ENCODE measurements at places on chromosomes 13 and 19.

DNA sequence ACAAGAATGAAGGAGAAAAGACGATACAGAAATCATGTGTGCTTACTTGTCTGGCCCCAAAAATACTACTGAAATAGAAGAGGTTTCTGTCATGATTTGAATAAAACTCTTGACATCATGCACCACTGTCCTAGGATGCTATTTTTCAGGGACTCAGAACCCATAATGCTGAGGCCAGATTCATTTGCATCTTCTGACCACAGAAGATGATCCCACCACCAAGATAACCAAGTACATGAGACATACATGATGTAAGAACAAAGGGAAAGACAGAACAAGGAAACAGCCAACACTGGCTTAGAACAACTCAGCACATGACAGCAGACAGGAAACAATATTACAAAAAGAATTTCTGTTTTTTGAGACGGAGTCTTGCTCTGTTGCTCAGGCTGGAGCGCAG, 2.5 kb downstream of the ZNF552 start:
- DNase-seq: no peak

GRCh38 chr13:69579351-69579750, 528.3 kb upstream of the ATXN8OS start:
- DNase-seq: no peak

- DNase-seq: no peak
Measured at GRCh38 chr13:37075164-37075563, 15.7 kb upstream of the SUPT20H start.

- DNase-seq: no peak
Measured at GRCh38 chr19:50969413-50969760, at the start of gene KLK6. Gene KLK6, minus strand, starts transcription at chr19:50969591. Its CDS starts 1,487 bp downstream, at chr19:50968104.

DNA sequence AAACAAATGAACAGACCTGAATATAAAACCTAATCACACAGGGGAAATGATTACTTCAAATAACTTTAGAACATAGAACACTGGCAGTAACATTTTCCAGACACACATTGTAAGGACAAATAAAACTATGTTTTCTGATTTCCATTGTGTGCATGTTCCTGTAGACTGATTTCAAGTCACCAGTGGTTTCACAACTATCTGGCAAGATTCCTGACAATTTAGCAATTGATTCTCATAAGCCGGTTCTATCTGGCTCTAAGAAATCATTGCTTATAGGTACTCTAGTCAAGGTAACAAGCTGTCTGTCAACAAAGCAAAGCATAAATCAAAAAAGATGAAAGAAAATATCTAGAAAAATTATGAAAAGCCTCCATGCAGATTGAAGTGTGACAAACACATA, 19.6 kb upstream of the PCCA start:
- no peak for DNase-seq

Measured in stimulated activated CD4-positive, alpha-beta T cell treated with anti-CD3 and anti-CD28 coated beads, TNF-alpha, amount 100 ng/mL, for 4 hours (primary cell).